ENCODE measurements at places on chromosomes 7 and 10. TPM values are rescaled to one million over a fixed set of nuclear protein-coding genes. Genes with fewer than 3 reads are reported as not detected.
A peak's percentile ranks its signal among the peaks of the same experiment; 100 is the strongest.

DNA sequence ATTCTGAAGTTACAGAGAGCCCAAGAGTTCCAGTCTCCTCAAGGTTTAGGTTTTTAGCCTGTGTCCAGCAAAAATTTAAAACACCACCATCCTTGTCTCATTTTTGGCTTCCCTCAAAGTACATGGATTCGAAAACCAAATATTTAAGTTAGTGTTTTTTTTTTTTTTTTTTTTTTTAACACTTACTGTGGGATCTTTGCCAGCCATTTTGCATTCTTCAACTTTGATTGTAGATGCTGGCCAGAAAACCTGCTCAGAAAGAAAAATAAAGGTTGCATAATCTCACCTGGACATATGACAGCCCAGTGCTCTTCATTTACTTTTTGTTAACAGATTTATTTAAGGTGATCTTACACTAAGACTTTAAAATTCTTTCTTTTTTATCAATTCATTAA is 91.6 kb downstream of the SEMA3C start:
- H3K27ac ChIP-seq: no peak overlapping the region
- no peaks in the 10 kb centered on the region for H3K36me3 ChIP-seq
- no peak overlapping the region for H3K4me3 ChIP-seq
- H3K27me3 ChIP-seq: no peaks in the 10 kb centered on the region
- H3K4me1 ChIP-seq: no peaks in the 10 kb centered on the region

GRCh38 chr10:127736222-127736914 is 617 bp upstream of the FOXI2 start:
- DNase-seq: no peak
- no peaks in the 10 kb centered on the region for H3K27me3 ChIP-seq
- H3K27ac ChIP-seq: no peak overlapping the region
- no peak overlapping the region for H3K4me3 ChIP-seq
- H3K4me1 ChIP-seq: no peaks in the 10 kb centered on the region

- H3K27me3 ChIP-seq: no peaks in the 10 kb centered on the region
- DNase-seq: no peak
- no peak overlapping the region for H3K27ac ChIP-seq
- no peaks in the 10 kb centered on the region for H3K36me3 ChIP-seq
- H3K4me1 ChIP-seq: no peaks in the 10 kb centered on the region
- no peak overlapping the region for H3K4me3 ChIP-seq
Observed at GRCh38 chr7:104958371-104958865, 55.6 kb upstream of the KMT2E start.

DNA sequence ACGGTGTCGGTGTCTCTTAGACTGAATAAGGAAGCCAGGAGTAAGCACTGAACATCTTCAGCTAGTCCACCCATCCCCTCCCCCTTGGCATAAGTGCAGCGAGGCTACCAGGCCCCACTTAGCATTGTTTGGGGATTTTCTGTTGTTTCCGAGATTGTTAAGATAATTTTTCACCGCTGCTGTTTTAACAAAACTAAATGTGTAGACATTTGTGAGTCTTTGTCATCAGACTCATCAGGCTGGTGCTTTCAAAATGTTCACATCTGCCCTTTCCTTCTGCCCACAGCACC is 21.0 kb upstream of the GOT1 start:
- no peaks in the 10 kb centered on the region for H3K36me3 ChIP-seq
- H3K27me3 ChIP-seq: no peaks in the 10 kb centered on the region

- H3K4me1 ChIP-seq: no peaks in the 10 kb centered on the region
- H3K27ac ChIP-seq: no peak overlapping the region
- no peak for DNase-seq
- no peak overlapping the region for H3K4me3 ChIP-seq
- H3K27me3 ChIP-seq: no peaks in the 10 kb centered on the region
Observed at GRCh38 chr10:20088061-20088701, 271.9 kb downstream of the PLXDC2 start.

- H3K4me1 ChIP-seq: no peaks in the 10 kb centered on the region
- H3K36me3 ChIP-seq: no peaks in the 10 kb centered on the region
- H3K27me3 ChIP-seq: no peaks in the 10 kb centered on the region
- no peak overlapping the region for H3K4me3 ChIP-seq
- no peak overlapping the region for H3K27ac ChIP-seq
Observed at GRCh38 chr10:629186-629998, 60.1 kb downstream of the DIP2C start.

- peaks cover 19% of the 10 kb centered on the region for H3K4me1 ChIP-seq
- H3K27ac ChIP-seq: no peak overlapping the region
- no peak for DNase-seq
- H3K4me3 ChIP-seq: no peak overlapping the region
Observed at GRCh38 chr7:87148332-87148955, 3.8 kb upstream of the DMTF1 start.

DNA sequence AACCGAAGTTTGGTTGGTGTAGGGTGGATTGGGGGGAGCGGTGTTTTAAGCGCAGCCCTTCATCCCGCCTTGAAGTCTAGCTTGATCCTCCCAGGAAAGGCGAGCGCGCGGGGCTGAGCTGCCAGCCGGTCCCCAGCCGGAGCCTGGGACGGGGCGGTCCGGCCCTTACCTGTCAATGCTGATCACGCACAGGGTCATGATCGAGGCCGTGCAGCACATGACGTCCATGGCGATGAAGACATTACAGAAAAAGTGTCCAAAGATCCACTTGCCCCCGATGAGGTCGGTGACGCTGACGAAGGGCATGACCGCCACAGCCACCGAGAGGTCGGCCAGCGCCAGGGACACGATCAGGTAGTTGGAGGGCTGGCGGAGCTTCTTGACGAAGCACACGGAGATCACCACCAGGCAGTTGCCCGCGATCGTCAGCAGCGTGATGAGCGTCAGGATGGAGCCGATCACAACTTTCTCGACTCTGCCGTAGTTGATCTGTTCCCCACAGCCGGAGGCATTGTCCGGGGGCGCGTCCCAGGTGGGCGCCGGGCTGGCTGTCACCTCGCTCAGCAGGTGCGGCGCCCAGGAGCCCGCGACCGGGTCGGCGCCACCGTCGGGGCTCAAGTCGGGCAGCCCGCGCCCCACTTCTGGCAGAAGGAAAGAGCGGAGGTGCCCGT is 740 bp downstream of the HTR7 start:
- no peaks in the 10 kb centered on the region for H3K27me3 ChIP-seq
- no peak overlapping the region for H3K4me3 ChIP-seq
- DNase-seq: no peak
- no peaks in the 10 kb centered on the region for H3K36me3 ChIP-seq

GRCh38 chr7:87129848-87130247 is 22.4 kb upstream of the DMTF1 start:
- DNase-seq: no peak
- H3K27me3 ChIP-seq: no peaks in the 10 kb centered on the region

GRCh38 chr10:35353395-35353794 is 17.1 kb downstream of the CCNY start:
- no peak overlapping the region for H3K4me3 ChIP-seq
- no peak overlapping the region for H3K27ac ChIP-seq
- no peaks in the 10 kb centered on the region for H3K36me3 ChIP-seq
- no peak for DNase-seq

DNA sequence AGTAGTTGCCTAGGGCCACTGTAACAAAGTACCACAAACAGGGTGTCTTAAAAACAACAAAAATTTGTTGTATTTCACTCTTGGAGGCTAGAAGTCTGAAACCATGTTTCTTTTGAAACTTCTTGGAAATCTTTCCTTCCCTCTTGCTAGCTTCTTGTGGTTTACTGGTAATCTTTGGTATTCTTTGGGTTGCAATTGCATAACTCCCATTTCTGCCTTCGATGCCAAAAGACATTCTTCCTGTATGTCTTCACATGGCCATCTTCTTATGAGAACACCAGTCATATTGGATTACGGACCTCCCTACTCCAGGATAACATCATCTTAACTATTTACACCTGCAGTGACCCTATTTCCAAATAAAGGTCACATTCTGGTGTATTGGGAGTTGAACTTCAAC is 357.4 kb downstream of the PPP1R3A start:
- no peak for DNase-seq
- H3K27me3 ChIP-seq: no peaks in the 10 kb centered on the region
- no peak overlapping the region for H3K4me3 ChIP-seq
- H3K4me1 ChIP-seq: no peaks in the 10 kb centered on the region

GRCh38 chr10:33862536-33863105 is 528.2 kb upstream of the NRP1 start:
- H3K4me3 ChIP-seq: no peak overlapping the region
- no peaks in the 10 kb centered on the region for H3K27me3 ChIP-seq
- no peak for DNase-seq
- no peak overlapping the region for H3K27ac ChIP-seq
- no peaks in the 10 kb centered on the region for H3K36me3 ChIP-seq

GRCh38 chr10:91220954-91221675 is 652 bp downstream of the PCGF5 start:
- peak overlapping the region; percentile 77 for H3K4me3 ChIP-seq
- H3K4me1 ChIP-seq: peaks cover 9% of the 10 kb centered on the region
- no peak overlapping the region for H3K27ac ChIP-seq
- no peaks in the 10 kb centered on the region for H3K36me3 ChIP-seq

GRCh38 chr10:29141761-29142160 is 147.1 kb upstream of the LYZL1 start:
- H3K4me3 ChIP-seq: no peak overlapping the region
- H3K27me3 ChIP-seq: no peaks in the 10 kb centered on the region
- no peaks in the 10 kb centered on the region for H3K4me1 ChIP-seq
- H3K27ac ChIP-seq: no peak overlapping the region

DNA sequence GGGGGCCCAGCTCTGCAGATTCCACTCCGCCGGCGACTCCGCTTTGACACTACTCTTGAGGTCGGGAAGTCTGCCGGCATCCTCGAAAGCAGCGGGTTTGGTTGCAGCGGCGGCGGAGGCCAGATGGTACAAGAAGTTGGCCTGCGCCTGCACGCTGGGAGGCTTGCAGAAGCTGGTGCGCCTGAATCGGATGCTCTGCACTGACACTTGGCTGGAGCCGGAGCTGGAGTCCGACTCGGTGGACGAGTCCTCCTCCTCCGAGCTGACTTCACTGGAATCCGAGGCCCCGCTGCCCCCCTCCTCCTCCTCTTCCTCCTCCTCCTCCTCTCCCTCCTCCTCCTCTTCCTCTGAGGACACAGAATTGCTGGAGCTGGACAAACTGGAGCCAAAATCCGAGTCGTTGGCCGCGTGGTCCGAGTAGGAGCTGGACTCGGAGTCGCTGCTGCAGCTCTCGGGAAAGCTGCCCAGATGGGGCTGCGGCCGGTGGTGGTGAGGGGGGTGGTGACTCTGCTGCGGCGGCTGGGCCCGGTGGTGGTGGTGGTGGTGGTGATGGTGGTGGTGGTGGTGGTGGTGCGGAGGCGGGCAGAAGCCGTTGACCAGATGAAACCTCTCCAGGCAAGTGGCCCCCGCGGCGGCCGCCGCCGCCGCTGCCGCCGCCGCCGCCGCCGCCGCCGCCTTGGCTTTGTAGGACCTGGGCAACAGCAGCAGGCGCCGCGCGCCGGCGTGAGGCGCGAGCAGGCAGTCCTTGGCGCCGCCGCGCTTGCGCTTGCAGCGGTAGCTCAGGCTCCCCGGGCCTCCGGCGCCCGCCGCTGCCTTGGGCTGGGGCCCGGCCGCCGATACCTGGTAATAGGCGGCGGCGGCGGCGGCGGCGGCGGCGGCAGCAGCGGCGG is 9.0 kb downstream of the SKIDA1 start:
- H3K4me3 ChIP-seq: peak overlapping the region; percentile 68
- DNase-seq: peak; percentile 82
- no peaks in the 10 kb centered on the region for H3K27me3 ChIP-seq
- no peaks in the 10 kb centered on the region for H3K36me3 ChIP-seq
- no peak overlapping the region for H3K27ac ChIP-seq

DNA sequence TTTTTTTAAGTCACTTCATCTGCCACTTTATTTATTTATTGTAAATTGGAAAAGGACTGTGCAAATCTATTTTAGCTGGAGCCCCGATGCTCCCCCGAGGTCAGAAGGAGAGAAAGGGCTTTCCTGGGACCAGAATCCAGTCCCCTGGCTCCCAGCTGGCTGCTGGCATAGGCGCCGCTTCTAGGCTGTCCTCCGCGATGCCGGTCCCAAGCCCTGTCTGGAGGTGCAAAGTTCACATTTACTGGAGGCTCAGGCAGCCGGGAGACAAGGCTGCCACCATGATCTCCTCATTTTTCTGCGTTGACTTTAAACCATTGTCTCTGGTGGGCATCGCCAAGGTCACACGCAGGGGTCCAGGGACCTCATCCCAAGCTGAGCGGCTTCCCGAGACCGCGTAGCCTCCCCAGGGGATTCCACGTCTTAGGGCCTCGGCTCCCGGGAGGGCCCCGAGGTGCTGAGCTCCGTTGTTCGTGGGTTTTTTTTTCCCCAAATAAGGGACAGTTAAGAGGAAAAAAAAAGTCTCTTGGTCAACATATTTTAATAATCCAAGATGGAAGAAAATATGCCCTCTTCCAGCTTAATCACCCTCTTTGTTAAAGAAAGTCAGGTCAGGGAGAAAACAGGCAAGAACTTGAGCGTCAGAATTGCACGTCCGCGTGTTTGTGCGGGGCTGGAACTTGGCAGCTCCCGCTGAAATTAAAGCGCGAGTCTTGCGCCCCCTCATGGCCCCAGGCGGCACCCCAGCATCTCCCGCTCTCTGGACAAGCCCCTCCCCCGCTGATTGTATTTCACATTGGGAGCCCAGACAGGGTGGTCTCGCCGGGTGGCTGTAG is 11.9 kb downstream of the RGR start:
- H3K4me1 ChIP-seq: no peaks in the 10 kb centered on the region
- no peaks in the 10 kb centered on the region for H3K27me3 ChIP-seq
- no peaks in the 10 kb centered on the region for H3K36me3 ChIP-seq
- no peak overlapping the region for H3K4me3 ChIP-seq
- DNase-seq: peak; percentile 75
- H3K27ac ChIP-seq: no peak overlapping the region

DNA sequence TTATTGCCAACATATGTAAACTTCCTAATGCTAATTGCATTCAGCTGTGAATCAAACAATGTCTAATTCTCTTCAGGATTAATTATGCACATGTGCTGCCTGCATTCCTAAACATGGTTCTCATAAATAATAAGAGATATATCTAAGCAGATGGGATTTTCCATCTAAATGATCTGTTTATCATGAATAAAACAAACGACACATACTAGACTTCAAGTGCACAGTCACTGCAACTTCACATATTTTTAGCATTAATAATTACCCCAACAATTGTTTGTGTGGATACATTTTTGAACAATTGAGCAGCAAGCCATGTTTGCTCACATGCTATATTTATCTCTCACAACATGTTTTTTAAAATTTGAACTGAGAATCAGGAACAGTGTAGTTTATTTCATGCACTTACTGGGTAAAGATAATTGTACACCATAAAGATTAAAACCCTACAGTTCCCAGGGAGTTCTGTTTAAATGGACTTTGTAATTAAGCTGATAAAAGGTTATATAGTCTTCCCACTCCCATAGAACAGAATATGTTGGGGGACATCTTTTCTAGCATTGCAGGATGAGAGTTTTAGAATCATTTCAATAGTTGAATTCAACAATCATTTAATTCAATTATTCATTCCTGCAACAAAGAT is 378.5 kb downstream of the MDFIC start:
- no peaks in the 10 kb centered on the region for H3K36me3 ChIP-seq
- no peaks in the 10 kb centered on the region for H3K4me1 ChIP-seq
- no peak overlapping the region for H3K4me3 ChIP-seq
- no peak overlapping the region for H3K27ac ChIP-seq
- no peaks in the 10 kb centered on the region for H3K27me3 ChIP-seq

Gene ENTPD1
- 0.32 TPM for total RNA-seq

Gene VIPR2
- total RNA-seq: not detected

Gene CD36
- total RNA-seq: not detected

Gene GPR22
- not detected for total RNA-seq

Gene SDK1
- total RNA-seq: not detected

Gene EBLN1
- total RNA-seq: not detected

Gene BAIAP2L1
- not detected for total RNA-seq

Gene SYT15B
- not detected for total RNA-seq

Gene KIF11
- 14.2 TPM for total RNA-seq

Gene TACC2
- not detected for total RNA-seq

Gene BHLHA15
- total RNA-seq: not detected

Gene SLC26A3
- total RNA-seq: not detected
